NCI-H446 treated with DMSO at 0.1 percent for 48 hours (cell line): ENCODE measurements at places on chromosomes 1 and 21.

DNA sequence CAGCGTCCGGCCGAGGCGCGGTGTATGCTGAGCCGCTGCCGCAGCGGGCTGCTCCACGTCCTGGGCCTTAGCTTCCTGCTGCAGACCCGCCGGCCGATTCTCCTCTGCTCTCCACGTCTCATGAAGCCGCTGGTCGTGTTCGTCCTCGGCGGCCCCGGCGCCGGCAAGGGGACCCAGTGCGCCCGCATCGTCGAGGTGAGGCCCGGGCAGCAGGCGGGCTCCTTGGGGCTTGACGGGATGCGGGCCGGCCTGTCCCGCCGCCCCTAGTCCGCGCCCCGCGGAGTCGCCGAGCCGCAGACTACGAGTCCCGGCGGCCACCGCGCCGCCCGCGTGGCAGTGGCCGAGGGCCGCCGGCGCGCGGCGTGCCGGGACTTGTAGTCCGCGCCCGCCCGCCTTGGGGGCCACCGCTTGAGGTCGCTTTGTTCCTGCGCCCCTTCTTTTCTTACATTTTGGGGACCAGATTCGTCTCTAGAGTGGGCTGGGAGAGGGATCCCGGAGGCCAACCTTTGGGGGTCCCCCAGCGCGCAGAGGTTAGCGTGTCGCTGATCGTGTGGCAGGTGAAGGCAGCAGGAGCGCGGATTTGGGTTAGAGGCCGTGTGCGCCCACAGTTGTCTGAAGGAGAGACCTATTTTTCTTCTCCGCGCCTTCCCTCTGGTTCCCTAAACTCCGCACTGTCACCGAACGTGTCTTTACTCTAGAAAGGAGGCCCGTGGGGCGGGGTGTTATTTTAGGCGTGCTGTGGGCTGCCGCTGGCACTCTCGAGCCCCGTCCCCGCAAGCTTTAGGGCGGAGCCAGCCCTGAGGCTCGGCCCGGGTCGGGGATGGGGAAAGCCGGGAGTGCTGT, 553 bp downstream of the CMPK1 start:
- DNase-seq = peak; percentile 69

DNA sequence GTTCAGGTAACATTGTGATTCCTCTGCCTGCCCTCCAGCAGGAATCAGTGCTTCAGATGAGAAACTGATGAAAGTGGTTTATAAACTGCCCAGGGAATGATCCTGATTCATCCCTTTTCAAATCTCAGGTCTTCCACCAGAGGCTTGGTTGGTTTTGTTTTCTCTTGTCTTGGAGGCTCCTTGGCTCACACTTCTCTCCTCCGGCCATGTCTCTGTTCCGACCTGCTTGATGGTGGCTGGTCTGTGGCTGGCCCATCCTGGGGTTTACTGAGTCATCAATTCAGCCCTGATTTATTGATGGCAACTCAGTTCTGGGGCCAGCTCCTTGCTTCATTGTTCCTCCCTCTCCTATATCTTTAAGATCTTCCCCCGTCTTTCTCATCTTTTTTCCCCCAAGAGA, 56.6 kb upstream of the SLC2A1 start:
- DNase-seq = no peak

GRCh38 chr1:1088801-1089680, 14.9 kb upstream of the RNF223 start:
- no peak for DNase-seq

- no peak for DNase-seq
Observed at GRCh38 chr1:227945891-227946623, 1.7 kb downstream of the WNT9A start.

DNA sequence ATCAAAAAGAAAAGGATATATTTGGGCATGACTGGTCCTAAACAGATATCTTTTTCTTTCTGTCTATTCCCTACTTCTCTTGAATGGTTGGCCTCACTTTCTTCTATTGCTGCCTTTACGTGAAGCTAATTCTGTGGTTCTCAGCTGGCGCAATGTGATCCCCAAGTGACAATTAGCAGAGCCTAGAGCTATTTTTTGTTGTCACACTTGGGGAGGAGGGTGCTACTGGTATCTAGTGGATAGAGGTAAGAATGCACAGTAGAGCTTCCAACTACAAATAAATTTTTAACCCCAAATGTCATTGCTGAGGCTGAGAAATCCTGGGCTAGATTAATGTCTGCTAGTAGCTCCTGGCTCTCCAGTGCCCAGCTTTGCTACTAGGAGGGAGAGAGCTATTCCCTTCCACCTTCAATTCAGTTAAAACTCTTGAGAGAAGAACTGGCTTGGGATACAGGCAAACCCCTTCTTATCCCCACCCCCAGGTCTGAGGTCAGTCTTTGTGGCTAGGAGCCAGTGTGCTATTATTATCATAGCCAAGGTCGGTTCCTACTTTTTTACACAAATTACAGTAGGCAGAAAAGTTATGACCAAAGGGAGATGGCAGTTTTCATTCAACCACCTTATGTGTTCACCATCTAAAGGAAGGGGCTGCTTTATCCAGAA, 102.1 kb downstream of the SNX7 start:
- no peak for DNase-seq

- DNase-seq = no peak
Observed at GRCh38 chr1:5265438-5266075, 611.1 kb downstream of the AJAP1 start.
